ENCODE measurements at places on chromosomes 12 and 14.
A peak's percentile ranks its signal among the peaks of the same experiment; 100 is the strongest.

GRCh38 chr12:67780580-67781084 lies 132.1 kb downstream of the DYRK2 start:
- DNase-seq, result no peak

- peak; percentile 49 for DNase-seq
Observed at GRCh38 chr12:15601210-15601800, 187.9 kb downstream of the EPS8 start.

DNA sequence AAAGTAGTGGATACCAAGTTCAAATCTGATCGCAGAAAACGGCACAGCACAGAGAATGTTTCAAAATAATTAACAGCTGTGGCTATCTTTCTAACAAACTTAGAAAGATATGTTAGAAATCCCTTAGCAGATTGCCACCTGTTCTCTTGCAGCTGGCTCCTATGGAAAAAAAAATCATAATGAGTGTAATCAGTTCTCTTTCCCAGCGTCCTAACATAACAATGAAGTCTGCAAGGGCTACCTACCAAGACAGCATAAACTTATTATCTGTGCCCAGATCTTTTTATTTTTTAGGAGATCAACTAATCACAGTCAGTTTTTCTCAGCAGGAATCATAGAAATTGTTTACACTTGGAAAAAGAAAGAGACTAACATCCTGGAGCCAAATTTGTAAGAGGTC lies 358.6 kb upstream of the FOXG1 start:
- no peak for DNase-seq

DNA sequence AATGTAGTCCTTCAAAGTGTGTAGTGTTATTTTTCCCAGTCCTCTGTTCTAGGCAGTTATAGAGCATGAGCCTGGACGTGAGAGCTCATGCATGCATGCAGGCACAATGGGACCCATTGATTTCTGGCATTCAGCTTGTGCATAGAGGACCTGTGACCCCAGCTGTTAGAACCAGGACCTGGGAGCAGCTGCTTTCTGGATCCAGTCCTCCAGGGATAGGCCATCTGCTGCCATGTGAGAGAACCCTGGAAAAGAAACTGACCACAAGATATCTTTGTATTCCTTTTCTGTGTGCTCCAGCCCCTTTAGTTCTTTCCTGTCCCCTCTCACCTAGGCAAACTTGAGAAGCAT lies 76.9 kb downstream of the SUSD6 start:
- DNase-seq, result no peak

- DNase-seq, result no peak
Observed at GRCh38 chr14:29955087-29955486, 27.4 kb upstream of the PRKD1 start.
